ENCODE measurements at places on chromosomes 7 and 10. TPM values are rescaled to one million over a fixed set of nuclear protein-coding genes. Genes with fewer than 3 reads are reported as not detected.

- DNase-seq = no peak
Measured at GRCh38 chr10:3763035-3763456, 22.0 kb downstream of the KLF6 start.

DNA sequence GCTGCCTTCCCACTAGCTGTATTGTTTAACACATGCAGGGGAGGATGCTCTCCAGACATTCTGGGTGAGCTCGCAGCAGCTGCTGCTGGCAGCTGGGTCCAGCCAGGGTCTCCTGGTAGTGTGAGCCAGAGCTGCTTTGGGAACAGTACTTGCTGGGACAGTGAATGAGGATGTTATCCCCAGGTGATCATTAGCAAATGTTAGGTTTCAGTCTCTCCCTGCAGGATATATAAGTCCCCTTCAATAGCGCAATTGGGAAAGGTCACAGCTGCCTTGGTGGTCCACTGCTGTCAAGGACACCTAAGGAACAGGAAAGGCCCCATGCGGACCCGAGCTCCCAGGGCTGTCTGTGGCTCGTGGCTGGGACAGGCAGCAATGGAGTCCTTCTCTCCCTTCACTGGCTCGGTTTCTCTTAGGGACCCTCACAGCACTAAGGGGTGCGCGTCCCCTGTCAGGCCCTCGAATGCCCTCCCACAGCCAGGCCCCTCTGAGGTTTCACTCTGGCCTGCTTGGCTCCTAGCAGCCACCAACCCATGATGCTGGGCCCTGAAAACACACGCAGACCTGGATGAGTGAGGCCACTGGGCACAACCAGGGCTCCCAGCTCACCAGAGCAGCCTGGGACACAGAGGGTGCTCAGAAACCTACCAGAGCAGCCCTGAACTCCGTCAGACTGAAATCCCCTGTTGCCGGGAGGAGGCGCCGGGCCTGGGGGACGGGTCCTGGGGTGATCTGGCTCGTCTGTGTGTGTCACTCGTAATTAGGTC lies 173.0 kb upstream of the LANCL2 start:
- DNase-seq = peak; percentile 81

- peak; percentile 50 for DNase-seq
Measured at GRCh38 chr10:124033887-124034218, 59.5 kb downstream of the CHST15 start.

- no peak for DNase-seq
Measured at GRCh38 chr10:30848396-30849032, 183.2 kb downstream of the ZNF438 start.

GRCh38 chr7:102050864-102051460 lies 233.5 kb downstream of the CUX1 start:
- no peak for DNase-seq

GRCh38 chr10:7756360-7756992 lies 31.3 kb downstream of the KIN start:
- DNase-seq = no peak

DNA sequence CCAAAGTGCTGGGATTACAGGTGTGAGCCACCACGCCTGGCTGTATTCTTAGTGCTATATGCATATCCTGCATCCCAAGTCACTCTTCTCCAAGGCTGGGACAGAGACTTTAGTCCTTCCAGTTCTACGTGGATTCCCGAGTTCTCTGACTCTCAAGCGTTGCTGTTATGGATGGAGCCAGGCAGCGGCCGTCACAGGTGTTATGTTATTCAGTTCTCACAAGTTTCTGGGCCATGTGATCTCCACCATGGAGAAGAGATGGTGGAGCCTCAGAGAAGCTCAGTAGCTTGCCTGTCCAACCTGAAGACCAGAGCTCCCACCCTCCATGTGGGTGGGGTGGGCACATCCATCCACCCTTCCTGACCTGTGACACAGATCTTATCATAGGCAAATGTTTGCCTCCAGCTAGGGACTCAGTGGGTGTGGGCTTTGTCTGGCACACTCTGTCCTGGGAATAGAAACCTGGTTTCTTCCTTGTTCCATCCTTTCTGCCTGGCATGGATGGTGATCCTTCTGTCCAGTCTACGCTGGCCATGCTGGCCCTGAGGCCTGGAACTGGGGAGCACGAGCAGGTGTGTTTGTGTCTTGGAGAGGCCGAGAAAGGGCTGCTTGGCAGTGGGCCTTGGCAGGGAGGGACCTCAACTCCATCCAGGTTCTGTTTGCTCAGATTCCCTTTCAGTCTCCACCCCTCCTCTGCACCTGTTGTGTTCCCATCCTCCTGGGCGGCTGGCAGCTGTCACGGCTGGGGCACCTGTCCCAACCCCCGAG lies 55.3 kb downstream of the NEURL1 start:
- DNase-seq = peak; percentile 5

- no peak for DNase-seq
Measured at GRCh38 chr7:151684408-151685175, 164.9 kb upstream of the RHEB start.

DNA sequence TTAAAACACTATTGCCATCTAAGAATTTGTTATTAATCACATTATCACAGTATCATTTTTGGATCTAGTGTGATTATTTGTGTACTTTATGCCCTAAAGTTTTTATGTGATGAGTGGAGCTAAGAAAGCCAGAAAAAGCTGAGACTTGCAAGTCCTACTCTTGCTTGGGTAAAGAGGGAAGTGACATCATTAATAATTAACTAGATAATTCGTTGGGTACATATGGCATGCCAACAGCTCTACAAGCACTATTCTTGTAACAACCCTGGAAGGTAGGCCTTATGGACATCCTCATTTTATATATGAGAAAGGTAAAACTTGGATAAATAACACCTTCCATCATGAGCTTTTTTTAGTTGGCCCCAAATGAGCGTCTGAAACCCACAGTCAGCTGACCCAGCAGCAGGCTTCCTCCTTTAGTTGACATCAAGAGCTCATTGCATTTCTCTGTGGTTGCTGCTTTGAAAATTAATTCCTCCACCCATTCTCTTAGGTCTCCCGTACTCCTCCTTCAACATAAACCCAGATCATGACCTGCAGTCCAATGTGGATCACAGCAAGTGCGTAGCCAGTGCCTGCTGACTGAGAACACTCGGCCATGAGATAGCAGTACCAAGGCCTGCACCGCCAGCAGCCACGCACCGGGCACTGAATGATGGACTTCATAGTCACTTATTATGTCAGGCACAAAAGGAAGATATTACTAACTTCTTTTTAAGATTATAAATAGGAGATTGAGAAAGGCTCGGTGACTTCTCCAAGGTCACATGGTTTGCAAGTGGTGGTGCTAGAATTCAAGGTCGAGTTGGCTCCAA lies 292.0 kb upstream of the AOAH start:
- DNase-seq = no peak

DNA sequence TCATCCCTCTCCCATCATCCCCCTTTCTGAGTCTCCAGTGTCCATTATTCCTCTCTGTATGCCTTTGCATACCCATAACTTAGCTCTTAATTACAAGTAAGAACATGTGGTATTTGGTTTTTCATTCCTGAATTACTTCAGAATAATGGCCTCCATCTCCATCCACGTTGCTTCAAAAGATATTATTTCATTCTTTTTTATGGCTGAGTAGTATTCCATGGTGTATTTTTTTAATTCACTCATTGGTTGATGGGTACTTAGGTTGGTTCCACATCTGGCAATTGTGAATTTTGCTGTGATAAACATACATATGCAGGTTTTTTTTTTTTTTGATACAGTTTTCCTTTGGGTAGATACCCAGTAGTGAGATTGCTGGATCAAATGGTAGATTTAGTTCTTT lies 40.4 kb downstream of the CCSER2 start:
- no peak for DNase-seq

- DNase-seq = no peak
Measured at GRCh38 chr7:22952306-22953015, 61.5 kb downstream of the HYCC1 start.

GRCh38 chr7:894927-895450 lies 18.6 kb downstream of the GET4 start:
- DNase-seq = no peak

DNA sequence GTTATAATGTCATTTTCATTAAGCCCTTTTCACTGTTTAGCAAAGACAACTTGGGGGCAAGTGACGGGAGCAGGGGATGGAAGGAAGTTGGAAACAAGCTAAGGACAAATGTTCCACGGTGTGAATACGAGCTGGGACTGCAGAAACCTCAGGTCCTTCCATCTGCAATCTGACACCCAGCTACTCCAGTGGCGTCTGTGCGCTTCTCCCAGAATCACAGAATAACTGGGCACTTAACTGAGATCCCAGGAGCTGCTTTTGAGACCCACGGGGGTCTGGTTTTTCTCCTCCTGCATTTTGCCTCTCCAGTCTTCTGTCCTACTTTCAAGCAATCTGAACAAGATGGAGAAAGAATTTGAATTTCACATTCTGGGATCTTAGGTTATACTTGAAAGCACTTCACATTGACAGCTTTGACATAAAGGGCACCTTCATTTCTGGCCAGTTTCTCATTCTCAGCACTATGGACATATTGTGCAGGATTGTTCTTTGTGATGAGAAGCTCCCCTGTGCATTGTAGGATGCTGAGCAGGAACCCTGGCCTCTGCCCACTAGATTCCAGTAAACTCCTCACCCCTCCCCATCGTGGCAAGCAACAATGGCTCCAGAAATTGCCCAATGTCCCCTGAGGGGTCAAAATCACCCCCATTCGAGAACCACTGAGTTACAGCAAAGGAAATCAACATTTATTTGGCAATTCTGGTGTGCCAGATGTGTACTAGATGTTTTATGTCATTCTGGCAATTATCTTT lies 194.1 kb downstream of the CACNB2 start:
- no peak for DNase-seq

DNA sequence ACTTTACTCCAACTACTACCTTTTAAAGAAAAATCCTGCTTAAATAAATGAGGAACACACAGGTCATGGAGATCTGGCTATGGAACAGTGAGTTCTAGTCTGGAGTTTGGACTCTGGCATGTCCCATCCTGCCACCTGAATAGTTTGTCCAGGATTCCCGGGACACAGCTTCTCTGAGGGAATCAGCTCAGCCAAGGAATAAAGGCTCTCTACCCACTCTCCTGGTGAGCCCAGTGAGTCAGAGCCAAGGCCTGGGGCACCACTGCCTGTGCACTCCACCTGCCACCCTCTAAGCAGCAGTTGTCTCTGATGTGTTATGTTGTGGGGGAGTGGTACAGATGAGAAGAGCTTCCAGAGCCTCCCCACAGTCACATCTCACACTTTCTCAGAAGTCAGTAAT lies 113.5 kb downstream of the HTR5A start:
- no peak for DNase-seq

- DNase-seq = no peak
Measured at GRCh38 chr7:105742787-105743186, 133.6 kb downstream of the ATXN7L1 start.

- DNase-seq = peak; percentile 87
Measured at GRCh38 chr10:48551861-48552591, 52.8 kb downstream of the ARHGAP22 start.

- no peak for DNase-seq
Measured at GRCh38 chr10:88234297-88234696, 348.8 kb downstream of the RNLS start.

DNA sequence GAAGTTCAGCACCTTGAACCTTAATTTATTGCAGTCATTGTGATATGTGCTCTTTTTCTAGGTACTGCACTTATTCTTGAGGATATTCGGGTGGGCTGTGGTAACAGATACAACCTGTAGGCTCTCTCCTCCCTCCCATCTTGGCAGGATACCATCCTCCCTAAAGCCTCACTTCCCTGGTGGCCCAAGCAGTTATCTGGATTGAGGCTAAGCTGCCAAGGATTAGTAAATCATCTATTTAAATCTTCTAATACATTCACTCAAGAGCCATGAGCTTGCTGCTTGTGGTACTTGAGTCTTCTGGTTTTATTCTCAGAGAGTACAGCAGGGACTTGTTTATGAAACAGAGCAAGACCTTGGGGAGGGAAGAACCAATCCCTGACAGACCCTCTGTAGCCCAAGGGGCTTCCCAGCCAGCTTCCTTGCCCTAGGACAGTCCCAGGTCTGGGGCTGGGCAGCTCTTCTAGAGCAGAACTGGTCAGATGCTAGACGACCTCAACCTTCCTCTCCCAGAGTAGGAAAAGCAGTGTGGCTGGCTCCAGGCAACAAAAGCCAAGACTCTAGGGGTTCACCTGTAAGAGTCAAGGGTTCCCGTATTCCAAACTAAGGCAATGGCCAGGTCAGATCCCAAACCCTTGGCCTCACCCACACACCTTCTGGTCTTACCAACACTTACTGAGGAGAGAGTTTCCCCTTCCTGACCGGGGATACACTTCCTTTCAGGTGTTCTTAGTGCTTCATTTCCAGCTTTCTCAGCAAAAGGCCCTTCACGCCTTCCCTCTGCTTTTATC lies 21.3 kb downstream of the WNT8B start:
- no peak for DNase-seq

GRCh38 chr7:17651863-17652385 lies 288.4 kb downstream of the SNX13 start:
- DNase-seq = no peak

- DNase-seq = no peak
Measured at GRCh38 chr10:75379817-75380216, 21.7 kb downstream of the ZNF503 start.

- no peak for DNase-seq
Measured at GRCh38 chr7:73433924-73434700, 534 bp downstream of the FZD9 start.

DNA sequence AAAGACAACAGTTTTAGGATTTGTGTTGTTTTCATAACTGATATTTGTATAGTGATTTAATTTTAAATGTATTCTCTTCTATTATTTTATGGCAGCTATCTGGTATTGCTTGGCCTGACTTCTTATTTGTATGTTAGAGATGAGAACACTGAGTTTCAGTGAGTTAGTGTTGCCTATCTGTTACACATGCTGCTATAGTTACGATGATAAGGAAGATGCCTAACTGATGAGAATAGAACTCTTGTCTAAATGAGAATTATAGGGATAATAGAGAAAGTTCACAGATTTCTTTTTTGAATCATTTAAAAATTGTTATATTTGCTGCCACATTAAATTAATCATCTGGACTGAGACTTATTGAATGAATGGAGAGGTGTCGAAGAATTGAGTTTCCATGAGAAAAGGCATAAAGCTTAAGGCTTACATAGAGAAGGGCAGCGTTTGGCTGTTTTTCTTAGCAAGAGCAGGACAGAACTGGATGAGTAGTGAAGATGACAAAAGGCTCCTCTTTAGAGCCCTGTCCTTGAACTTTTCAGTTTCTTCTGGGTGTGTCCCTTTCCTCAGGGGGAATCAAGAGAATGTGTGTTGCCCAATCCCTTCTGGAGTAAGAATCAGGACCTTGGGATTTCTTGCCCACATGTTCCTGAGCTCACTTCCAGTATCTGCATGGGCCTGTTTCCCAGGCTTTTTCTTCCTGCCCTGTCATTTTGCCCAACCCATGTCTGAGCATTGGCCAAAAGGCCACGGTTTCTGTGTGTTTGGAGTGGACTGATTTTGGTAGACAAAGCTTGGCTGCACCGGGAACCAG lies 195.6 kb upstream of the CSTF2T start:
- DNase-seq = no peak

DNA sequence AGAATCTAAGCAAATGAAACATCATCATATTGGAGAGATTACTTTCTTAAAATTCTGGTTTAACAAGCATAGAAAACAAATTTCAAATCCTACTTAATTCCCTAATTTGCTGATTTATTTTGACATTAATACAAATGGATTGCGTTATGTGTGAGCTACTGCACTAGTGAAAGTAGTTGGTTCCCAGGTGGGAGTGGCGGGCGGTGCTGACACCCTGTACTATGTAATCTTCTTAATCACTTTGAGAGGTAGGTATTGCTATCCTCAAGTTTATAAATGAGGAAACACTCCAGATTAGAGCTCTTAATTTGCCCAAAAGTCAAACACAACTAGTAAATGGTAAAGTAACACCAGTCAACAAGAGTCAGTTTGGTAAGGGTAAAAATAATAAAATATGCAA lies 131.1 kb downstream of the ELAPOR2 start:
- no peak for DNase-seq

Gene PLEKHS1
- not detected for polyA plus RNA-seq

Gene CFAP46
- 4.9 TPM for polyA plus RNA-seq

Gene AKR1C2
- not detected for polyA plus RNA-seq

Gene TRIM73
- 1.3 TPM for polyA plus RNA-seq
